Stimulated activated CD8-positive, alpha-beta memory T cell treated with anti-CD3 and anti-CD28 coated beads, Interleukin-15, amount 100 ng/mL, for 48 hours (primary cell): ENCODE measurements at places on chromosomes 2 and 18.

- DNase-seq, result no peak
Measured at GRCh38 chr18:53566626-53567025, 657.8 kb downstream of the MBD2 start.

GRCh38 chr2:199111458-199111857, 346.3 kb downstream of the SATB2 start:
- no peak for DNase-seq

DNA sequence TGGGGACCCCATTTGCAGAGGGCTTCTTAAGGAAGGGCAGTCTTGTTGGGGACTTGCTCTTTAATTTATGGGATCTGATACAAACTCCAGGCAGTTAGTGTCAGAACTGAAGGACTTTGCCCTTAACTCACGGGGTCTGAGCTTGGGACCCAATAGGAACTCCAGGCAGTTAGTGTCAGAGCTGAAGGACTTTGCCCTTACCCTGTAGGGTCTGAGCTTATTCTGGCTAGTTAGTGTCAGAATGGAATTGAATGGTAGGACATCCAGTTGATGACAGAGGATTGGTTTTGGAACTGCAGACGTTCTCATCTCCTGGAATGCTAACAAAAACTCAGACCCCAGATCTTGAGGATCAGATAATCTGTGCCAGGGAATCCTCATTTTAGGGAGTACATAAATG, 256.9 kb upstream of the COPS8 start:
- DNase-seq, result no peak

GRCh38 chr2:29706171-29706720, 215.1 kb downstream of the ALK start:
- DNase-seq, result no peak

DNA sequence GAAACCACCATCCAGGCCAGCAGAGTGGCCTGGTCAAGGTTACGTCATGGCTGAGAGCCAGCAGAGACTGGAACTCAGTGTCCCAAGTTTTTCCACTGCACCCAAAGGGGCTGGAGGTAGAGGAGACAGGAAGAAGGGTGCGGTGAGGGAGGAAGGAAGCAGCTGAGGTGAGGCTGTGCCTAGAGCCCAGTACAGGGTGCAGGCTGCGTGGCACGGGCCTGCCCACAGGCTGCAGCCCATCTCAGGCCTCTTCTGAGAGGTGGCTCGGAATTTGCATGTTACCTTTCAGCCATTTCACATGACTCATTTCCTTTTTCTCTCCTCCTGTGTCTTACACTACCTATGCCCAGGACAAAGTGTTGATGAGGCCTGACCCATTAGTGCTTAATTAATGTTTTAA, 13.7 kb upstream of the MGAT4A start:
- no peak for DNase-seq

- no peak for DNase-seq
Measured at GRCh38 chr2:126891681-126892500, 6.8 kb upstream of the TEX51 start.
